ENCODE measurements at places on chromosomes 12 and 14.

GRCh38 chr12:62705846-62706245, 229.1 kb downstream of the PPM1H start:
- no peak for DNase-seq

DNA sequence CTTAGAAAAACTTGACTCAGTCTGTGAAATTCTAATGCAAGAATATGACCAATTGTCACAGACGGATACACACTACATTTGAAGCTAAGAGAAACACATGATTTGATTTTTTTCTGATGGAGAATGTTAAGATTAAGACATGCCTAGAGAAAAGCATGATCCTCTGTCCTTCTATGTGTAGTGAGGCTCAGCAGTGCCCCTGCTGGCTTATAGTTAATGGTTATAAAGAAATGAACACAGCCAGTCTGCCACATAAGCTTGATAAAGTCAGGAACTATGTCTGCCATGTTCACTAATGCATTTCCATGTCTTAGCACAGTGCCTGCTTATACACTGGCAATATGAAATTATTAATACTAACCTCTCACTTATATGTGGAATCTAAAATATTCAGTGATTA, 168.1 kb upstream of the DAAM1 start:
- DNase-seq = no peak

DNA sequence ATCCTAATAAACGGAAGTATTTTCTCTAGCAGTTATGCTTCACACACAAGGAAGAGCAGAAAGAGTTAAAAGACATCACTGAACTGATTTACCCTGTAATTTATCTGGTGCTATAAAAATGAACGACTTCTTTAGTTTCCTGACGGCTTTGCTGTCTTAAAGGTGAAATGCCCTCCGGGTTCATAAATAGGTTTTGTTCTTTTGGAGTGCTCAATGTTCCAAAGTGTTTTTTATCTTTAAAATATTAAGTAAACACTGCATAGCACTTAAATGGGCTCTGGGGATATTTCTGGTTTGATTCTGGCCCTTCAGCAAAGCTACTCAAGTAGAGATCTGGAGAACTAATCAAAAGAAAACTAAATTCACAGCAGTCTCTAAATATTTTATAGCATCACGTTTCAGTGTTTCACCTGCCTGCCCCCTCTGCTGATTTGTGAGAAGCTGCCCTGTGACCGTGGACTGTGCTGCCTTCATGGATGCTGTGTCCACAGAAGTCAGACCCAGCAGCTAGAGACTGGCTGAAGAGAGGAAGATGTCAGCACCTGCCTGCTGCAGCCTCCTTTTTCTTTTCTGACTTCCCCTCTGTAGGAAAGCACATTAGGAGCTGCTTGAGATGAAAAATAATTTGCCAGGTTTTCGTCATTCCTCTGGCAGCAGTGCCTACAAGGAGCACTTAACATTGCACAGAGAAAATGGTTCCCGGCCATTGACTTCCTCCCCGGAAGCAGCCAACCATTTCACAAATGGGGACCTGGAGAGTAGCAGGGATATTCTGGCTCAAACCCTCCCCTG, 205.1 kb upstream of the FSCB start:
- DNase-seq = no peak

GRCh38 chr12:57124261-57124877, 3.9 kb upstream of the LRP1 start:
- peak; percentile 60 for DNase-seq

DNA sequence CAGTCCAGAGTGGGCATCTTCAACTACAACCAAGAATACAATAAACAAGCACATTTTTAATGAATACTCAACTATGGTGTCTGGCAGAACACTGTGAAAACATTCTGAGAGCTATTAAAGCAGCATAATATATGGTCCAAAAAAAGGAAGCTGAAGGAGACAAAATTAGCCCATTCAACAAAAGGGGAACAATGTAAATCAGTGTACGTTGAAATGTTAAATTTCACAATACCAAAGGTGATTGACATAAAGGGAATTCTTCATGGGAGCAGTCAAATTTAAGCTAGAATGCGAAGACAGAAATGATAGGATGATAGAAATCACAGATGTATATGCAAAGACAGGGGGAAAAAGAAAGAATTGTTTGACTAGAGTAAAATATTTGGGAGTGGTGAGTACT, 41.3 kb upstream of the SYCP3 start:
- DNase-seq = no peak

- no peak for DNase-seq
These were observed 941.7 kb downstream of the LRFN5 start for GRCh38 chr14:42548349-42548748.

DNA sequence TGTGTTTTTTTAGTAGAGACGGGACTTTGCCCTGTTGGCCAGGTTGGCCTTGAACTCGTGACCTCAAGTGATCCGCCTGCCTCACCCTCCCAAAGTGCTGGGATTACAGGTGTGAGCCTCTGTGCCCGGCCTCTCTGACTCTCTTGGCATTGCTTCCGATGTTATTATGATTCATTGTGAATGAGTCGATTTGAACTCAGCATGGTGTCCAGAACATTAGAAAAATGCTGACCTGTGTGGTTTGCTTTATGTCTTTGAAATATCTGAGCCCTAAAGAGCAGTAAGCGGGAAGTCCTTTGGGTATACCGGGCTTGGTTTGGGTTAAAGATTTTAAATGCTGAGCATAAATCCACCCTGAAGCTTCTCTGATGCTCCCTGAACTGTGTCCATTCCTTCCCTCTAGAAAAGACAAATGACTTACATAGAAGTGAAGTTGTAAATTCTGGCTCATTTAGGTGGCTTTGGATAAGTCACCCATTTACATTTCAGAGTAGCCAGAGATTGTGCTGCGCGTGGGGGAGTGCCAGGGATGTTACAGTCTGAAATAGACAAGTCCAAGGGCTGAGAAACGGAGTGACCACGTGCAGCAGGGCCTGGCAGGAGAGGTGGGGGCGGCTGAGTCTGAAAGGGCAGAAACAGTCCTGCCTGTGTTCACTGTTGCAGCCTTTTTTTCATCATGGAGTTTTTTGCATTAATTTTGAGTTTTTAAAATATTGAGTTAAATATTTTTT, 39.6 kb downstream of the SLC15A4 start:
- DNase-seq = no peak
